Stimulated activated CD8-positive, alpha-beta memory T cell treated with anti-CD3 and anti-CD28 coated beads, Interleukin-4, amount 100 ng/mL, for 48 hours (primary cell): ENCODE measurements at places on chromosomes 3 and 15.

- no peak for DNase-seq
These were observed 39.7 kb downstream of the SLC28A1 start for GRCh38 chr15:84924077-84924731.

DNA sequence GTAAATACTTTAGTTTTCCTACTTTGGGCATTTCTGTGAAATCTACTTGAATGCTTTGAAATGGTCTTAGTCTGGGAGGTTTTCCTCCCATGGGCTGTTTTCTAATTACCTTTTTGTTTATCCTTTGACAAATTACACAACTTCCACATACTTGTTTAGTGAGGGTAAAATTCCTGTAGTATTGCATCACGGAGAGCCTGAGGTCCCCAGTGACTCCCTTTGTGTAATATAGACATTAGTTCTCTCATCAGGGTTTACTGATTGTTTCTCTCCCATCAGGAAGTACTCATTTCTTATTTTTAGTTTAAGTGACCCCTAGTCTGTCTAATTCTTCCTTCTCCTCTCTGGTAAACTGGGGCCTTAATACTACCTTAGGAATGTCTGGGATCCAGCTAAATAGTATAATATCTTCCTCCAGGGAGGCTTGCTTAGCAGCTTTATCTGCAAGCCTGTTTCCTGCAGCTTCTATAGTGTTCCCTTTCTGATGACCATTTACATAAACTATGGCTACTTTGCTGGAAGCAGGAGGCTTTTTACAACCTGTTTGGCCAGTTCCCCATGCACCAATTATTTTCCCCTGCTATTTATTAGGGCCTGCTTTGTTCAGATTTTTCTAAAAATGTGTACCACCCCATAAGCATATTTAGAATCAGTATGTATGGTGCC is 87.2 kb upstream of the XCR1 start:
- no peak for DNase-seq

DNA sequence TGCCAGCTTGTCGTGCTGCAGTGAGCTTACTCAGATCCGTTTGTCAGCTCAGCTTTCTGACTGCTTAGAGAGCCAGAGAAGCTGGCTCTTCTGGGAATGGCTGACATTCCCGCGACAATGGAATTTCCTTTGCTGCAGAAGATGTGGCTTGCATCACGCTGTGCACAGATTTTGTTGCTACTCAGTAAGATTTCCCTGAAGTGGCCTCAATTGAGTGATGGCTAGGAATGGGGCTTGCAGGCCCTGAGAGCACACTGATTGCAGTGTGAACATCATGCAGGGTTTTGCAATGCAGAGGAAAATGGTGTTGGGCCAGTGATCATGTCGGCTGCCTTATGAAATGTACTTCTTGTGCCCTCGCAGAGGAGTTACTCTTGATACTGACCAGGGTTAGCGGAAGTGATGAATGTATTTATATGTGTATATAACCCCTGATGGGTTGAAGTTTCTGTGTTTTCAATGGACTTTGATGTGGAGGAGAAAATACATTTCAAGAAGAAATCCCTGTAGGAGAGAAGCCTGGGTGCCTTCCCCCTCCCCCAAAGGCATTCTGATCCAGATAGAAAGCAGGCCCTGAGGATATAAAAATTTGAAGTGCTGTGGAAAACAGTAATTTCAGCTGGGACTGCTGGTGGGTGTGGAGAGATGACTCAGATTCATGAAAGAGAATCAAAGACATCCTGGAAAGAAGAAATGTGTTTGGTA is 102.5 kb upstream of the PDZRN3 start:
- no peak for DNase-seq

DNA sequence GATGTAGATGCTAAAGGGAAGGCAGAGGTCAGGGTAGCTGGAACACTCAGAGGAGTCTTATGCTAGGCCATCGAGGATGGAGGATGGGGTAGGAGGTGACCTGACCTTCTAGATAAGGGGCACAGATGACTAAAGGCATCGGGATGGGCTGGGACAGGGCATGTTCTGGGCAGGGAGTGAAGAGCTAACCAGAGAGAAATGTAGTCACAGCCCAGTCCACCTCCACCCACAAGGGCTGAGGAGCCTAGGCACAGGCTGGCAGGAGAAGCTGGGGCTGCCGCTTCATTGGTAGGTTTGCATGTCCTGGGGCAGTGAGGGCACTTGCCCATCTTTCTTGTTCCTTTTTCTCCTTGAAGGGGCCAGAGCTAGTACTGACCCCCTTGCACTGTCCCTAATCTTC is 12.6 kb downstream of the CLK3 start:
- no peak for DNase-seq

DNA sequence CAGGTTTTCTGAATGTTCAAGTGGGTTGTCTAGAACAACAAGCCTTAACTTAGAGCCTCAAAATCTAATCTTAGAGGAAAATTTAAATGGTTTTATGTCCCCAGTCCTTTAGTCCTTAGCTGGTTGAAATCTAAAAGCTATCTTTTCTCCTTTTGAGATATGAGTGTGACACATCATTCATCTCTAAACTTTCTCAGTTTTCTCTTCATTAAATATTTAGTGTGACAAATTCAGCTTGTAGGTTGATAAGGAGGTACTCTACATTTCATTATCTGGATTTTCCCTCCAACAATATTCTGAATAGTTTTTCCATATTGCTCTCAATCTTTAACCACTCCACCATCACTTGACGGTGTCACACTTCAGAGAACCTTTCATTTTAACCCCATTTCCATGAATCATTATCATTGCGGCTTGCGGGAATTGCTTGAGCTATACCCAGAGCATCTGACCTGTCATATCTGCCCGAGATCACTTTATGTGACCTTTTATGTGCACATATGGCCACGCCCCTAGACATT is 16.1 kb upstream of the ATP8B4 start:
- peak; percentile 57 for DNase-seq
